ENCODE measurements at places on chromosomes 1 and 21.

- DNase-seq = no peak
Observed at GRCh38 chr1:5956022-5956830, 36.0 kb downstream of the NPHP4 start.

DNA sequence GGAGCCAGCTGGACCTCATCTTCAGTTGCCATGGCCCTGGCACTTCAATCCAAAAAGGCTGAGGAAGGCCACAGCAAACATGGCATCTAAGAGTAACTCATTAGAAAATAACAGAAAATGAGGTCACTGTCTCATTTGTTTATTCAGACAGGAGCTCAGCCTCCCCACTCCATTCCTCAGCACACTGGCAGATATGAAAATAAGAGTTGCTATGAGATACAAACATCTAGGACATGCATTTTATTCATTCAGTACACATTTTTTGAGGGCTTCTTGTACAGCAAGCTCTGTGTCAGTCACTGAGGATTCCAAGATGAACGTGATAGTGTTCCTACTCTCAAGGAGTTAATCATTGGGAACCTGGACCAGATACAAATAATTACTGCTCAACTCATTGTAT, 32.7 kb upstream of the TMEM125 start:
- DNase-seq = no peak

- no peak for DNase-seq
Observed at GRCh38 chr1:32329931-32330466, 6.0 kb downstream of the MARCKSL1 start.

DNA sequence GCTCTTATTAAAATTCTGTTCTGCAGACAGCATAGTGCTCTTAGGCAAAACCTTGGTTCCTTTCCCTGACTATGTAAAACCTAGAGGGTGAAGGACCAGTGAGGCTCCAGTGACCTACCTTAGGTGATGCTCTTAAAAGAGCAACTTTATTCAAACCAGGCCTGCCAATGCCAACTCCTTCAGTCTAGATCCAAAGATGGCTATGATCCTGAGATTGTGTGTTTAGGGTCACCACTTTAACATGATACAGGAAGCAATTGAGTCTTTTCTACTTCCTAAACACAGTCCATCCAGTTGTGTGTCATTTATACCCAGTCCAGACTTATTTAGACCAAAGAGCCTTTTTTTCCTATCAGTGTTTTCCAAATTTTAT, 10.8 kb downstream of the MCL1 start:
- no peak for DNase-seq

DNA sequence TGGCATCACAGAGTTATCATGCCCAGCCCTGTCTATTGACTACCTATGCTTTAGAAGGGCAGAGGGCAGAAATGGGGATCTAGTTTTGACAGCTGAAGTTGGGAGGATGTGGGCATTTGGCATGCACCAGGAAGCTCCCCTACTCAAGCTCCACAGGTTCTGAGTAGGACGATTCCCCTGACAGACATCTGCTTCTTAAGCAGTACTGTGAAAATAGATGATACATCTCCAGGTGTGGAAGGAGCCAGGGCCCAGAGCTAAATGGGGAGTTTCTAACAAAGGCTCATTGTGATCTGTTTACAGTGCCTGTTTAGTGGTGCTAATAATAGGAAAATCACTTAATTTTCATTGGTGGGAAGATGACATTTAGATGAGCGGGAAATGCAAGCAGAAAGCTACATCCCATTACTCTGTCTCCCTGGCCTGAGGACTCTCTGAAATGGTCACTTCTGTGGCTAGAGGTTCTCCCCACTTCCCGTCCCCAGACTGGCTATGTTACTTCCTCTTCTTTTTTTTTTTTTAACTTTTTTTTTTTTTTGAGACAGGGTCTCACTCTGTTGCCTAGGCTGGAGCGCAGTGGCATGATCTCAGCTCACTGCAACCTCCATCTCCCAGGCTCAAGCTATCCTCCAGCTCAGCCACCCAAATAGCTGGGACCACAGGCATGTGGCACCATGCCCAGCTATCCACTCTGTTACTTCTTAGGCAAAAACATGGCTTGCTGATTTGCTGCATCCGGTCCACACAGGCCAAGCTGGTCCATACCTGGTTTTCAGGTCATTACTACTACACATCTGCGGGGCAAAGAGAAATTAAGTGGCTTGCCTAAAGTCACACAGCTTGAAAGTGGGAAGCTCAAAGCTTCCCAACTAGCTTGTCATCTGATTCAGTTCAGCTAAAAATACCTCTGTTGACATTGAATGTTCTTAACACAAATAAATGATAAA, 23.2 kb upstream of the CNIH3 start:
- DNase-seq = no peak

- no peak for DNase-seq
Observed at GRCh38 chr1:41758904-41759548, 159.7 kb downstream of the HIVEP3 start.

DNA sequence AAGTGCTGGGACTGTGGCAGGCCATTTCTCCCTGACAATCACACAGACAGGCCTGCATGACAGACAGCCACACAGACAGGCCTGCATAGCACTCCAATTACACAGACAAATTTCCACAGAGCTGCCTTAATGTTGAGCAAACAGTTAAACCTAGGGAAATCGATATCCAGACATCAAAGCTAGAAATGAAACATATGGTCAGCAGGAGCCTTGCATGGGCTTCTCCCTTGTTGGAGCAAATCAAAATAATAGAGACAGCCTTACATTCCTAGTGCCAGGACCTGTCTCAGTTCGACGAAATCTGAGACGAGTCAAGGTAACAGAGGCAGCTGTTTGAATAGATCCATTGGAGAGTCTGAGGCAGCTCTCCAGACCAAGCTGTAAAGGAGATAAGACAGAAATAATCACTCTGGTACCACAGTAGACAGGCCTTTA, 42.4 kb downstream of the OLFML3 start:
- no peak for DNase-seq

DNA sequence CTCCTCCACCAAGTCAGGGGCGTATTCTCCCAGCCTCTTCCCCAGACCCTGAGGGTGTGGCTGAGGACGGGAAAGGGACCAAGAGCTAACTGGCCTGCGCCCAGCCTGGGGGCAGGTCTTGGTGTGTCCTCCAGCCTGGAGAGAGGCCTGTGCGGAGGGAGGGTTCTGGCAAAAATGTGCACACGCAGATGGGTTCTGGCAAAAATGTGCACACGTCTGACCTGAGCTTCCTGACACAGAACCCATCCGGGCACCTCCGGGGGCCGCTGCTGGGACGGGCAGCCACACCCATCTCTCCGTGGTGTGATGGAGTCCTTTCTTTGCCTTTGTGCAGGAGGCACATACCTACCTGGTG, 23.1 kb upstream of the PKP1 start:
- DNase-seq = no peak

- peak; percentile 77 for DNase-seq
Observed at GRCh38 chr1:7070389-7071029, 285.3 kb downstream of the CAMTA1 start.

DNA sequence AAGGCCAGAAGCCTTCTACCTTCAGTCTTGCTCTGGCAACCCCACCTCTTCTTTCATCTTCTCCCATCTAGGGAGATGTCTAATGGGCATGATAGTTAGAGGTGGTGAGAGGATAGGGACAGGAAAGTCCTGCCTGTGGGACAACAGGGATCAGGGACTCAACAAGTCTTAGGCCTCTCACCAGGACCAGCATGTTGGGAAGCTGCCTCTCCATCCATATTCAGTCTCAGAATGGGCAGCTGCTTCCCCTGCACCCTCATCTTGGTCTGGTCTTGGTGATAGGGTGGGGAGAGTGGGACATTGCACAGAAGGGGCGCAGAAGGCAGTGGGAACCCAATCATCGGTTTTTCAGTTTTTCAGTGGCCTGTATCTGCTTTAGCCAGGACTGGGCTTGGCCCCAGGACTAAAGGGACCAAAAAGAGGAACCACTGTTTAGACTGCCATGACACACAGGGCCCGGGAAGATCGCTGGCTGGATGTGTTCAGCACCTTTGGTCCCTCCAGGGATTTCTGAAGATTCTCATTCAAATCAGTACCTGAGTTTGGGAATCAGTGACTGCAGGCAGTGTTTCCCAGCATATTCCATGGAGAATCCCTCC, 12.7 kb downstream of the RHEX start:
- no peak for DNase-seq

DNA sequence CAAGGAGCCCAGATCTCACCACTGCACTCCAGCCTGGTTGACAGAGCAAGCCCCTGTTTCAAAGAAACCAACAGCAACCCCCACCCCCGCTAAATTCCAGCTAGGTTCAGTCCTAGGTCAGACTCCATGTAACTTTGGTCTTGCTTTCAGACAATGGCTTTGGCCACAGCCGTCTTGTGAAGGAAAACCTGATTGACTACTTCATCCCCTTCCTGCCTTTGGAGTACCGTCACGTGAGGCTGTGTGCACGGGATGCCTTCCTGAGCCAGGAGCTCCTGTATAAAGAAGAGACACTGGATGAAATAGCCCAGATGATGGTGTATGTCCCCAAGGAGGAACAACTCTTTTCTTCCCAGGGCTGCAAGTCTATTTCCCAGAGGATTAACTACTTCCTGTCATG, 12.9 kb downstream of the TOR3A start:
- no peak for DNase-seq

DNA sequence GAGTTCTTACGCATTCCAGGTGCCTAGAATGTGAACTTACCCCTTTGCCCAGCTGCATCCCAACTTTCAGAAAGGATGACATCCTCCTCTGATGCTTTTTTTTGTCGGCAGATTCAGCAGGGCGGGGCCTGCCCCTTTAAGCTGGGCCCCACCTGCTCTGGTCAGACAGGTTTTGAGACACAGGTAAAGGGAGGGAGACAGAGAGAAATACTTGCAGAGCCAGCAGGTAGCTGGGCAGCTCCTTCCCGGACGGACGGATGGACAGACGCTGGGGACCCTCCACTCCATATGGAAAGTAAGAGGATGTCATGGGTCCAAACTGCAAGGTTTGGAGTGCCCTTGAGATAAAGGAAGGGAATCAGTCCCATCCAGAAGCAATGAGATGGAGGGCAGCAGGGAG, at the start of gene TMEM79:
Gene TMEM79 (plus strand): TSS at position 214 of the 400 bp plus-strand sequence. CDS start 902 bp downstream, outside the sequence.
- DNase-seq = no peak

- no peak for DNase-seq
Observed at GRCh38 chr1:243598433-243598832, 251.6 kb downstream of the AKT3 start.

DNA sequence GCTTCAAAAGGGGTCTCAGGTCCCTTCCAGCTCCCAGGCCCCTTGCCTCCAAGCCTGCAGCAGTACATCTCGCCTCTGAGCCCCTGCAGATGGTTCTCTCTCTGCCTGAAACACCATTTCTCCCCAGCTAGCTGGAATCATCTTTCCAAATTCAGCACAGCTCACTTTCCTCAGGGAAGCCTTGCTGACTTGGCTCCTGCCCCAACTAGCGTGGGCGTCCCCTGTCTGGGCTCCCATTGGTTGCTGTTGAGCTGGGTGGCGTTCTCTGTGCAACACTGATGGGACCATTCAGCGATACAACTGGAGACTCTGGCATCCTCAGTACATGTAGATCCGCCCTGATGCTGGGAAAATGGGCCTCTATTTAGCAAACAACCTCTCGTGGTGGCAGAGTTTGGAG, 141.3 kb upstream of the IGSF21 start:
- DNase-seq = no peak

DNA sequence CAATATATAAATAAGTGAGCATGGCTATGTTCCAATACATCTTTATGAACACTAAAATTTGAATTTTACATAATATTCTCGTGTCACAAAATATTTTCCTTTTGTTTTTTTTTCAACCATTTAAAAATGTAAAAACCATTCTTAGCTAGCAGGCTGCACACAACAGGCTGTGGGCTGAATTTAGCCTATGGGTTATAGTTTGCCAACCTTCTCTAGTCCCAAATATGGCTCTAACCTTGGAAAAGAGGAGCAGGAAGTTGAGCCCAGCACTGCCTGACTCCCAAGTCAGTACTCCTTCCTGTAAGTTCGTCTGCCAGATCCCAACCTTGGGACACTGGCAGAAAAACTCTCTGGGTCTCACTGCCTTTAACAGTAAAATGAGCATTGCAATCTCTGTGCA, 13.4 kb downstream of the C1QB start:
- DNase-seq = no peak

DNA sequence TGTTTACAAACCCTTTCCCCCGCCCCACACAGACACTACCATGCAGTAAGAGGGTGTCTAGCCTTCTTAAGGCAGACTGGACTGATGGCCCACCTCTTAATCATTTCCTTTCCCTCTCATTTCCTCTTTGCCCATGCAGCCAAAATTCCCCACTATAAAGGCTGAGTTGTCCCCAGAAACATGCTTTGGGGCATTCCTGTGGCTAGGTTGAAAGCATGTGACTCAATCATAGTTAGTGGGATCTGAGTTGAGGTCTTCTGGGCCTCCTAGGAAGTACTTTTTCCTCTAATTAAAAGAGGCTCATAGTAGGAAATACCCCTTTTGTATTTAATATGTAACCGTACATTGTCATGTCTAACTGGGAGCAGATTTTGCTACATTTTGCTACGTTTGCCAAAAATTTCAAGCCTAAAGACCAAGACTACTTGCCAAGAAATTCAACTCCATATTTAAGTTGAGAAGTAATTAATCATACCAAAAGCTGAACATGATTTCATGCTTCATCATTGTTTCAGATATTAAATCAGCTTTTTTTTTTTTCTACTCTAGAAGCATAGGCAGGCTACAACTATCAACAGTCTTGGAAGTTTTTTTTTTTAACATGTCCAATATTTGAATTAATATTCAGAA, 174.7 kb downstream of the ADGRL4 start:
- DNase-seq = no peak

DNA sequence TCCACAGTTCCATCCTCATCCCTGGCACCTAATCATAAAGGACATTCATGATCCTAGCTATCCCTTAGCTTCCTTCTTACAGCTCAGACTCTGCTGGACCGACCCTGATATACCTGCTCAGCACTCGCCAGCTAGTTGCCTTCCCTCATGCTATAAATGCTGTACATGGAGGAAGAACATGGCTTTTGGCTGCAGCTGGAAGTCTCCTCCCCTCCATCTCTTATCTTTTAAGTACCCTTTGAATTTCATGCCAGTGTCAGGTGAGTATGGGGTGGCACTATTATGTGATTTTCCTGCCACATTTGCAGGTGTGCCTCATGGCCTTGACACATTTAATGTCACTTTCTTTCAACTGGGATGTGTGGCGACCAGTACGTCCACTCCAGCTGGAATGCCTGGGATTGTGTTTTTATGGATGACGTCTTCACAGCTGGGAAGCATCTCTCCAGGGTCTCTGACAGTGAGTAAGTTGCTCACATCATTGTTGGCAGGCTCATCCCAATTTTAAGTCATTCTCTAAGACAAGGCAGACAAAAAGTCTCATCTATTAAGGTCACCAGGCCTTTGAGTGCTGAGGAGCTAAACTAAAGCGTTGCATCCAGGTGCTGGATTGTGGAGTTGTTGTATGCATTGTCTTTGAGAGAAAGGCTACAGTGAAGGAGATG, 43.4 kb downstream of the RUNX1 start:
- no peak for DNase-seq

Data from HuH-7.5 (cell line).